ENCODE measurements at places on chromosomes 2 and 18. TPM values are rescaled to one million over a fixed set of nuclear protein-coding genes. Genes with fewer than 3 reads are reported as not detected.

The LRRTM1 gene
- total RNA-seq = not detected

The SERTAD2 gene
- 24.8 TPM for total RNA-seq

The IL1RL1 gene
- not detected for total RNA-seq

DNA sequence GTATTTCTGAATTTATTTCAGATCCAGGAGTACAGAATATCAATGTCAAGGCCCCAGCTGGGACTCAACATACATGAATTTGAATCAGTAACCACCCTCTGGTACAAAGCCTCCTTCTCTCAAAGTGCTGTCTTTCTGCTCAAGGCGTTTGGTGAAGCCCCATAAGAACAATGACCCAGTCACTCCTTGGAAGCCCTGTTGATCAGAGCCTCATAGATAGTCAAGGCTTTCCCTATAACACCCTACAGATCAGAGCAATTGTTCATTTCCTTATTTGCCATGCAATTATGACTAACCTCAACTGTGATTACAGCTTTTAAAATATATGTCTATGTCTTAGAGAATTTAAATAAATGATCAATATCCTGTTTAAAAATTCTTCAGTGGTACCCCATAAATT is 159.1 kb upstream of the CREB1 start:
- DNase-seq = no peak

DNA sequence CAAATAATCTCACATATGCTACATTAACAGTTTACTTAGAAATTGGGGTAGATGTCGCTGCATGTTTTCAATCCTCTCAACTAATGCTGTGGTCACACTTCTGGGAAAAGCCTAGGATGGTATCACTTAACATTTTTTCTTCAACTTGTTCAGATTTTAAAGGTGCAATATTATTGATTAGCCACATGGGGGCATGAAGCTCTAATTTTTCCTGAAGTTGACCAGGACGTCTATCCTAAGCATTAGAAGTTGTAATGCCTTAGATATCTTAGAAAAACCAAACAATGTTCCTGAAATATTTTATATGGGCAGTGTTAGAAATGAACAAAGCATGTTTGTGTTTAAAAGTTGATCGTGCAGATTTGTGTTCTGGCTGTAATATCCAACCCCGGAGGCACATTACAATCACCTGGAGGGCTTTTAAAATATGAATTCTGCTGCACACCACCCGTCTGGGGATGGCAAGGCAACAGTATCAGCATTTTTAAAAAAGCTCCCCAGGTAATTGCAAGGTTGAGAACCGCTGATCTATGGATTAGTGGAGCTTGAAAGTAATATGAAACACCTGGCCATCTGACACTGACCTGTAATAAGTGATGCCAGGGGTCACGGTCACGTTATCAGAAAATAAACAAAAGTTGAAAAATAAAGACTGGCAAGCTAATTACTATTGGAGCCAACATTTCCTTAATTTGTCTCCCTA is 100.5 kb upstream of the LMAN1 start:
- peak; percentile 59 for DNase-seq

All from HFFc6 (cell line).